Activated T-helper 2 cell treated with anti-CD3 and anti-CD28 coated beads, Interferon-gamma antibody, Interleukin-2, Interleukin-4, amounts not matched to agents 10 μg/mL and 5 μg/mL and 100 μg/mL, durations not matched to agents 14 hours and 24 hours and 36 hours (primary cell): ENCODE measurements at places on chromosomes 1 and 21. TPM values are rescaled to one million over a fixed set of nuclear protein-coding genes. Genes with fewer than 3 reads are reported as not detected.

DNA sequence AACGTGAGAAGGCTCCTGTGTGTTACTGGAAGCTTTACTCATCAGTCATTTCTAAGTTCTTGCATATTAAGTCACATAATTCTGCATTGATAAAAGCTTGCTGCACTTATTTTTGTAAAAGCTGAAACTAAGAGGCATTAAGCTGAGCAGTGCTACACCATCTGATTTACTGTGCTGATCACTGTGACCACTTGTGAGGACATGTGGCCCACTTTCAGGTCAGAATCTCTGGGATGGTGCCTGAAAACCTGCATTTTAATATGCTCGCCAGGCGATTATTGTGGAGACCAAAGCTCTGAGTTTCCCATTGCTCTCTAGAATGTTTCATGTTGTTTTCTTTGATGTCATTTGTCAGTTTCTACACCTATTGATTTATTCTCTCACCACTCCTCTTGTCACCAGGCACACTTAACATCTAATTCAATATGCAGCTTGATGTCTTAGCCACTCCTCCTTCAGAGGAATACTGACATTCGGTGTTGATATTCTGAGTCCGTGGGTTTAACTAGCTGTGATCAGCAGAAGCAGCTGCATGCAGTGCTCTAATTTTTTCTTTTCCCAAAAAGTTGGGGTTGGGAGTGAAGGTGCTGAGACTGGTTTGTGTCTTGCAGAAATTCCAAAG, 85.3 kb downstream of the RAVER2 start:
- H3K36me3 ChIP-seq = peaks cover 29% of the 10 kb centered on the region
- no peaks in the 10 kb centered on the region for H3K27me3 ChIP-seq
- H3K27ac ChIP-seq = no peak overlapping the region
- no peak overlapping the region for H3K4me3 ChIP-seq

GRCh38 chr1:9413071-9413876, 120.6 kb downstream of the SPSB1 start:
- H3K4me1 ChIP-seq = peaks cover 36% of the 10 kb centered on the region
- peak; percentile 58 for DNase-seq
- no peaks in the 10 kb centered on the region for H3K36me3 ChIP-seq
- peak overlapping the region; percentile 48 for H3K27ac ChIP-seq
- no peak overlapping the region for H3K4me3 ChIP-seq

GRCh38 chr1:173903827-173904531, 13.1 kb downstream of the SERPINC1 start:
- no peaks in the 10 kb centered on the region for H3K27me3 ChIP-seq
- H3K4me3 ChIP-seq = no peak overlapping the region
- peaks cover 4% of the 10 kb centered on the region for H3K36me3 ChIP-seq
- H3K27ac ChIP-seq = no peak overlapping the region

DNA sequence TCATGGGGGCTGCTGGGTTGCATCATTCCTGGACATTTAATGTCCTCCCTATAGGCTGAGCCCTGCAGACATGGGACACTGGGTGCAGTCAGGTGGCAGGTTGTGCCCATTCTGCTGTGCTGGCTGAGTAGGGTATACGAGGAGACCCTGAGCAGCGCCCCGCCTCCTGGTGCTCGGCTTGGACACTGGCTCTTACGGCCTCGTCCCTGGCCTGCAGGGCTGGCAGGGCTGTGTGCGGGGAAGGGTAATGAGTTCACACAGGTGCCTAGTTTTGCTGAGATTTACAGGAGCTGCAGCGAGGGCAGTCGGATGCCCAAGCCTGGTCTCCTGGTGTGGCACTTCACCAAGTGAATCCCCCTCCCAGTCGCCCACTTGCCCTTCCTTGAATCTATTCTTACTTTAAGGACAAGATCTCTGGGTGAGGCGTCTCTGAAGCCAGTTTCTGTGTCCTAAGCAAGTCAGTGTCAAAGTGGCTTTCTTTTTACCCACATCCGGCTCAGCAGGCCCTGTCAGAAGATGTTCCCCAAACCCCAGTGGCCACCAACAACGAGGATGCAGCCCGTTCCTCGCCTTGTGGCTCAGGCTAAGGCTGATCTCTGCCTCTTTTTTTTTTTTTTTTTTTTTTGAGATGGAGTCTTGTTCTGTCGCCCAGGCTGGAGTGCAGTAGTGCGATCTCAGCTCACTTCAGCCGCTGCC, 73.2 kb downstream of the MAN1C1 start:
- H3K4me3 ChIP-seq = no peak overlapping the region
- no peaks in the 10 kb centered on the region for H3K36me3 ChIP-seq
- peaks cover 61% of the 10 kb centered on the region for H3K27me3 ChIP-seq

HEYL gene
- total RNA-seq = 0.73 and 0.74 TPM in 2 replicates
